Tibial artery (tissue), 4 donors: ENCODE measurements at places on chromosomes 3 and 15.

- no peak for DNase-seq
Measured at GRCh38 chr15:39488961-39489360, 91.9 kb upstream of the THBS1 start.

DNA sequence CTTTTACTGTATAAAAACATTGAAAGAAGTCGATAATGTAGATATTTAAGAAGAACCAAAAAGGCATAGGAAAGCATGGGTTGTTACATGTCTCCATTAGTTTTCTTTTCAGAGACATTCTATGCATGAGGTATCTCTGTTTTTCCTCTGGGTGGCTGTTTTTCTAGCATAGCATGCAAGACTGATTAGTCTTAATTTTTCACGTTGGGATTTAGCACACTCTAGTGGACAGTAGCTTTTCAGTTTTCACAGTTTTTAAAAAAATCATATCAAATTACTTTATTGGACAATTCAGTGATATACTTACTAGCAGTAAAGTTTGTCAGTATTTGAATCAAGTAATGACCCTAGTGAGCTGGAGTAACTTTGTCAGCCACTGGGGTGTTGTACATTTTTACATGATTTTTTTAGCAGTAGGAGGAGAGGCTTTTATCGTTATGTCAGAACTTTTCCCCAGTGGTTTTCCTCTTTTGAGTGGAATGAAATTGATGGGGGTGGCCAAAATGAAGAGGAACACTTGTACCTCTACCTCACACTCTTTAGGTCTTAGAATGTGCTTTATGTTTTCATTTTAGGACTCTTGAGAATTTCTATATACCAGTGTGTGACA, 57.2 kb downstream of the SEC22A start:
- DNase-seq: no peak

GRCh38 chr3:15781131-15781530, 16.6 kb downstream of the ANKRD28 start:
- DNase-seq: no peak

GRCh38 chr3:114436182-114436581, 142.4 kb downstream of the TIGIT start:
- DNase-seq: no peak

DNA sequence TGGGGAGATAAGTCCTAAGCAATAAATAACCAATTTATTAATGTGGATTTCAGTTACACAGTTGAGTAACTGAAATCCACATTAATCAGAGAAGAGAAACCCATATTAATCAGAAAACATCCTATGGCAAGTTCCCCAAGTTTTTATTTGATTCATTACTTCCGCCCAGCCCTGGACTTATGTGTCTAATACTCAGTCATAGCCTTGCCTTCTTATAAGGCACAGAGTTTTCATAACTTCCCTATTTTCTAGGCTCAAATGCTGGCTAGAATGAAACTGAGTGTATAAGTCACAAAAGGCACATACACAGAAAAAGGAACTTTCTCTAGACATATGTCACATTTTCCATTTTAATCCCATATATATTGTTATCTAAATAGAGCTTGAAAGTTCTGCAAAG, 28.8 kb downstream of the CD47 start:
- DNase-seq: no peak

DNA sequence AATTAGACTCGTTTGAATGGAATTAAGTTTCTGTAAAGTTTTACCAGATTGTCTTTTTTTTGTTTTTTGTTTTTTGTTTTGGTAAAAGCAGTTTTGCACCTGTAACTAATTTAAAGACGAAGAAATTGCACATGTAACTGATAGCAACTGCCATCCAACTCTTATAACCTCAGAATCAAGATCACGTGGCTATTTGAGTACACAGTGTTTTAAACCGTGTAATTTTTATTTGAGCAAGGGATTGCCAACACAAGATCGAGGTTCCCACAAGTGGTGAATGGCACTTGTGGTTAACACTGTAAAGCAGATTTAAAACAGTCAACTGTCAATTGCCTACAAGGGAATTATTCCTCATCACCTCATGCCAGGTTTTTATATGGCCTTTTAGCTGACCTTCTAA, 67.3 kb downstream of the PPARG start:
- no peak for DNase-seq

GRCh38 chr3:14508505-14508819, 31.7 kb downstream of the GRIP2 start:
- no peak for DNase-seq

- DNase-seq: no peak
Measured at GRCh38 chr3:22627993-22628499, 575.1 kb upstream of the UBE2E2 start.
